Osteocyte (in vitro differentiated cells): ENCODE measurements at places on chromosomes 6 and 20.

DNA sequence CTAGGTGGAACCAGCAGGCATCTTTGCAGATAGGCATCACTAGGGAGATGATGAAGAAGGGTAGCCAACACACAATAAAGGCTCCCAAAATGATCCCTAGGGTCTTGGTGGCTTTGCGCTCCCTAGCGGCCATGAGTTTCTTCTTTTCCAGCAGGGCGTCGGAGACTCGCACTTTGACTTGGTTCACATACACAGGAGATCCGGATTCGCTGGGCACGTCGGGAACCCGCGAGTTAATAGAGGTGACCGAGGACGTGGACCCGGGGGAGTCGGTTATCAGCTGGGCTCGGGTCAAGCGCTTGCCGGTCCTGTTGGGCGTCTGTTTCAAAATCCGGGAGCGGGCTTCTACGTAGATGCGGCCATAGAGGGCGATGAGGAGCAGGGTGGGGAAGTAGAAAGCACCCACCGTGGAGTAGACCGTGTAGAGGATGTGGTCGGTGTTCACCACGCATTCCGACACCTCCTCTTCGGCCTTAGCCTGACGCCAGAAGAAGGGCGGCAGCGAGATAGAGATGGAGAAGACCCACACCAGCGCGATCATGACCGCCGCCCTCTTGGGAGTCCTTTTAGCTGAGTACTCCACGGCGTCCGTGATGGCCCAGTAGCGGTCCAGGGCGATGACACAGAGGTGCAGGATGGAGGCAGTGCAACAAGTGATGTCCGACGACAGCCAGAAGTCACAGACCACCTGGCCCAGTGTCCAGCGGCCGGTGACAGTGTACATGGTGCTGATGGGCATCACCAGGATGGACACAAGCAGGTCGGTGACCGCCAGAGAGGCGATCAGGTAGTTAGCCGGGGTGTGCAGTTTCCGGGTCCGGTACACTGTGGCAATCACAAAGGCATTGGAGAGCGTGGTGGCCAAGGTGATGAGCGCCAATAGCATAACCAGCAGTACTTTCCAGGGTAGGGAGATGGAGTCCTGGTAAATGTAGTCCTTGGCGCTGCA, 658 bp downstream of the HTR1B start:
- no peak for DNase-seq

- no peak for DNase-seq
These were observed 12.5 kb downstream of the NELFCD start for GRCh38 chr20:58993332-58994248.

DNA sequence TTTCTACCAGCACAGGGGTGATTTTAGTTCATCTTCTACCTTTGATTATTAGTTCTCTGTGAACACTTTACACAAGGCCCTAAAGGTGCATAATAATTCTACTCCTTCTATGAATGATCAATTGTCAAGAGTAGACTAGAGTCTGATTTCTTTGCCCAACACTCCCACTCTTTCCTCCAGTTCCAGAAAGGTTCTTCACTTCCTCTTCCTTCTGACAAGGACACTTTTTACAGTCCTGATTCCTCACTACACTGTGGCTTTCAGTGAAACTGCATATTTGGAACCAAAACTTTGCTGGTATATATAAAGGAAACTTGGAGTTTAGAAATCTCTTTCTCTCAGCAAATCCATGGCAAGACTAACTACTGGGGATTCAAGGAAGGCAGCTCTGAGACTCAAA, 10.6 kb upstream of the RSPO3 start:
- DNase-seq, result no peak

- no peak for DNase-seq
These were observed 101.9 kb downstream of the FIG4 start for GRCh38 chr6:109793021-109793420.

DNA sequence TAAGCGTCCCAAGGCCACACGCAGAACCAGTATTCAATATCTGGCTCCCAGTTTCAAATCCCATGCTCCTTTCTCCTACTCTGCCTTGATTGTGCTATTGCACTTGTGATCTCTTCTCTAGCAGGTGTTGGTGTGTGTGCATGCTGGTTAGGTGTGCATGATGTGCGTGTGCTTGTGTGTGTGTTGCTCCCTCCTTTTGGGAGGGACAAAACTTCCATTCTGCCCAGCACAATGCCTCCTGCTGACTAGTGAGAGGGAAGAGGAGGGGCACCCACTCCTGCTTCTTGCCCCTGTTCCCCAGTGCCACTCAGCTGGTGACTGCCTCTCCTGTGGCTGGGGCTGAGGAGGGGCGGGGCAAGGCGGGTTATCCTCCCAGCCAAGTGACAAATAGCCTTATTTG, 19.7 kb downstream of the CD40 start:
- no peak for DNase-seq

DNA sequence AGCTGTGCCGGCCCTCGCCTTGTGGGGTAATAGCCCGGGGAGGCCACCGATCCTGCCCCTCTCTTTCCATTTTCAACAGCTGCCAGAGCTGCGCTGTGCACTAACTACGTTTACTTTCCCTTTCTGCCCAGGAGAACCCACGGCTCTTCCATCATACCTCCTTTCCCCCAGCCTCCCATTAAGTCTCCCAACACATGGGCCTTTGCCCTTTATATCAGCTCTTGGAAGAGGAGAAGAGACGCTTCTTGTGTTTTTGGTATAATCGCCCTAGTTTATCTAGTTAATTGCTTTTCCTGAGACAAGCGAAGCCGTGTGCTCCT, 637 bp downstream of the UBR2 start:
- peak; percentile 75 for DNase-seq

DNA sequence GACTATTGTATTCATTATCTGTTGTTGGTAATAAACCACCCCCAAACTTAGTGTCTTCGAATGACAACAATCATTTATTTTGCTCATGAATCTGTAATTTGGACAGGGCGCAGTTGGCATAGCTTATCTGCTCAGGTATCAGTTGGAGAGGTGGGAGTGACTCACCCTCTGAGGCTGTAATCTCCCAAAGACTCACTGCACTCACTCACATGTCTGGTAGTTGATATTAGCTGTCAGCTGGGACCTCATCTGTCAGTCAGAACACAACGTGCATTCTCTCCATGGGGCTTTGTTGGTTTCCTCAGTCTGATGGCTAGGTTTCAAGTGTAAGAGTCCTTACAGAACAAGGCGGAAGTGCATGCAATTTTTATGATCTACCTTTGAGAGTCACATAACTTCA, 219.0 kb upstream of the PRND start:
- DNase-seq, result no peak

GRCh38 chr20:11675920-11676629, 241.6 kb upstream of the BTBD3 start:
- no peak for DNase-seq
